ENCODE measurements at places on chromosomes 1 and 21.

- no peak for DNase-seq
Measured at GRCh38 chr21:46498335-46499050, 39.8 kb downstream of the DIP2A start.

DNA sequence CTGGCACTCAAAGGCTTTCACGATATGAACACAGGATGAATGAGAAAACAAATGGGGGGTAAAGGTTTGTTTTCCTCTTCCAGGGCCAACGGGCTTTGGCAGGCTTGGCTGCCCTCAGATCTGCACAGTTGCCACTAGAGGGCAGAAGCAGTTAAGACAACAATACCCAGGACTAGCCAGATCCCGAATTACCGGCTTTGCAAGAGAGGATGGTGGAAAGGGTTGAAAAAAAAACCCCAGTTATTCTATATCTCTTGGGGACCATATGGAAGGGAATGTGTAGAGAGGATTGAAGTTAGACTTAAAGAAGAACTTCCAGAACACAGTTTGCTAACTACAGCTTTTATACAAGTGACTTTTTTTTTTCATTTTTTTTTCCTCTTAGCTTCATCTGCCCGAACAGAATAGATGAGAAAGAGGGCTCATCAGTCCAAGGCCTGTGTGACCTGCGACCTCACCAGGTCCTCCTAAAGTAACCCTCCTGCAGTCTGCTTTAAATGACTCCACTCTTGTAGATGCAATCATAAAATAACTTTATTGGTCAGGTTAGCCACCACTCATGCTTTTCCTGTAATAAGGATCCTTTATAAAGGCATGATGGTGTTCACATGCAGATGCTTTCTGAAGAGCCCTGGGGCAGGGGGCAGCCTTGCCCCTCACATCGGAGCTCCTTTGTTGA, 10.7 kb downstream of the FMOD start:
- DNase-seq = peak; percentile 69

GRCh38 chr21:38527737-38528136, 29.5 kb upstream of the ERG start:
- no peak for DNase-seq

DNA sequence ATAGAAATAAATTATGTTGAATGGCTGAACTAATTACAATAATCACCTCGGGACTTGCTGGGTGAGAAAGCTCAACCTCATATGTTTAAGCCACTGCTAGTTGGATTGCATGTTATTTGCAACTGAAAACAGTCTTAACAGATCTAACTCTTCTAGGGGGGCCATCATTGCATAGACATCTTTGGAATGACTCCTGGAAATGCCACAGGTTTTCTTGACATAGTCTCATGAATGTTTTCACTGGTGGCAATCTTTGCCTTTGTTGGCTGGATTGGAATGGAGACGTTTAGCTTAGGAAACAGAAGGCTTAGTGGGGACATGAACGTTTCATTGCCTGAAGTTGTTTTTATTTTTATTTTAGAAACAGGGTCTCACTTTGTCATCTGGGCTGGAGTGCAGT, 8.8 kb upstream of the WDTC1 start:
- no peak for DNase-seq

- no peak for DNase-seq
Measured at GRCh38 chr1:162702628-162703027, 70.4 kb downstream of the DDR2 start.

DNA sequence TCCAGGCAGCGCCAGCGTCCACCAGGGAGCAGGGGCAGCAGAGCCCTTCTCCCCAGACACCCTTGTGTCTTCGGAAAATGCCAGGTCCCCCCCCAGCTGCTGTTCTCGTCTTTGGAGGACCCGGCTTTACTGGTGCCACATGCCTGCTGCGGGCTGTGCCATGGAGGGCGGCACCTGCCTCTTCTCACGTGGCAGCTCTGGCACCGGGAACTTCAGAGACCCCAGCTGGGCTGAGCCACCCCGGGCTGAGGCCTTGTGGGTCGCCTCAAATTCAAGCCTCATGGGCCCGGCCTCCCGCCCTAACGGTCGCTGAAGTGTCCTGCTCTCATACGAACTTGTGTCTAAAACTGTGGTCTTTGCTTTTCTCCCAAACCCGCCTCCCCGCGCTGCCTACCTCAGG, 27.0 kb upstream of the C1orf159 start:
- no peak for DNase-seq

GRCh38 chr1:242089911-242090310, 91.0 kb upstream of the MAP1LC3C start:
- DNase-seq = no peak

GRCh38 chr1:19620786-19621185, 23.3 kb upstream of the NBL1 start:
- DNase-seq = no peak

DNA sequence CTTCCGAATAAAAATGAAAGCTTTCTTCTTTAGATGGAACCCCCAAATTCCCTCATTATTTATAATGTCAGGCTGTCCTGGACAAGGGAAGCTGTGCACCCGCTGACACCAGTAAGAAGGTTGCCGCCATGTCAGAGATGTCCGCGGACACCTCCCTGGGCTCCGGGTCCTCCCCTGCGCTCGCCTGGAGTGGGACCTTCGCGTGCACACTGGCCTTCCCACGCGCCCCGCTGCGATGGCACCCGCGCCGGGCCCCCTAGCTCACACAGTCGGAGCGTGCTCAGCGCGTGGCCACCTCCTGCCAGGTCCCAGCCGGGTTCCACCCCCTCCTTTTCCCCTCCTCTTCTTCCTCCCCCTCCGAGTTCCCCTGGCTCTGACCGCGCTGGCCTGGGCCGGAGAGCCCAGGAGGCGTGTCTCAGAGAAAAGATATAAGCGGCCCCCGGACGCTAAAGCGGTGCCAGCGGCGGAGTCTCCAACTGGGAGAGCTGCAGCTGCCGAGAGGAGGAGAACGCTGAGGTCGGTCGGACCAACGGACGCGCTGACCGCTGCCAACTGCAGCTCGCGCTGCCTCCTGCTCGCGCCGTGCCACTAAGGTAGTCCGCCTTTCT, at the start of gene G0S2:
G0S2 (plus strand) TSS at position 456 of the 608 bp plus-strand sequence. CDS start 273 bp downstream, outside the sequence.
- peak; percentile 49 for DNase-seq

DNA sequence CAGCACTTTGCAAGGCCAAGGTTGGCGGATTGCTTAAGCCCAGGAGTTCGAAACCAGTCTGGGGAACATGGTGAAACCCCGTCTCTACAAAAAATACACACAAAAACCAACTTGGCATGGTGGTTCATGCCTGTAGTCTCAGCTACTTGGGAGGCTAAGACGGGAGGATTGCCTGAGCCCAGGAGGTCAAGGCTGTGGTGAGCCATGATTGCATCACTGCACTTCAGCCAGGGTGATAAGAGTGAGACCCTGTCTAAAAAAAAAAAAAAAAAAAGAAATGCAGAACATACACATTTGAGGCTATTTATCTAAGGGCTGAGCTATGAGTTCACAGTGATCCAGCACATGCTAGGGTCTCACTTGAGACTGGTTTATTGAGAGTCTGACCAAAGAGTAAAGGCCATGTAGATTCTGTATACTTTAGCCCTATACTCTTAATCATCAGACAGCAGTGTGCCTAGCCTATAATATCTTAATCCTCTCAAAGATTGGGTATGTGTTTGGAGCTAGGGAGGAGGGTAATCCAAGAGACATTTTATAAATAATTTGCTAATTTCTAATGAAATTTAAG, 23.9 kb downstream of the RNF2 start:
- no peak for DNase-seq

- no peak for DNase-seq
Measured at GRCh38 chr1:118578276-118578675, 393.2 kb upstream of the SPAG17 start.

DNA sequence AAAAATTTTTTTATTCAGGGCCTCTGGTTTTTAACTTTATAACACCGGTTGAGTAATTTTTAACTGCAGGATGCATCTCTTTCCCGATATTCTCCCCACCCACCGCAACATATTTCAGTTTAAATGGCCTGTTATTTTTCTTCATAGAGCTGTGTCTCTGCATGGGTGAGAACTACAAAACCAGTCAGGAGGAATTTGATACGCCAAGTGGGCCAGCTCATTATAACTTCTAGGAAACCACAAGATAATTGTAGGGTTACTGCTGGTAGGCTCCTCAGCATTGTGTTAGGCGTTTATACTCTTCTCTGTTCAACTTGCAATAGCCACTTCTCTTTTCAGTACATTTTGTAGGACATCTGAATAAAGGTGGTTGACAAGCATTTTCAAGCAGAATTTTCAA, 169.7 kb downstream of the PBX1 start:
- DNase-seq = no peak

GRCh38 chr1:87052961-87053360, 138.5 kb downstream of the HS2ST1 start:
- DNase-seq = no peak

DNA sequence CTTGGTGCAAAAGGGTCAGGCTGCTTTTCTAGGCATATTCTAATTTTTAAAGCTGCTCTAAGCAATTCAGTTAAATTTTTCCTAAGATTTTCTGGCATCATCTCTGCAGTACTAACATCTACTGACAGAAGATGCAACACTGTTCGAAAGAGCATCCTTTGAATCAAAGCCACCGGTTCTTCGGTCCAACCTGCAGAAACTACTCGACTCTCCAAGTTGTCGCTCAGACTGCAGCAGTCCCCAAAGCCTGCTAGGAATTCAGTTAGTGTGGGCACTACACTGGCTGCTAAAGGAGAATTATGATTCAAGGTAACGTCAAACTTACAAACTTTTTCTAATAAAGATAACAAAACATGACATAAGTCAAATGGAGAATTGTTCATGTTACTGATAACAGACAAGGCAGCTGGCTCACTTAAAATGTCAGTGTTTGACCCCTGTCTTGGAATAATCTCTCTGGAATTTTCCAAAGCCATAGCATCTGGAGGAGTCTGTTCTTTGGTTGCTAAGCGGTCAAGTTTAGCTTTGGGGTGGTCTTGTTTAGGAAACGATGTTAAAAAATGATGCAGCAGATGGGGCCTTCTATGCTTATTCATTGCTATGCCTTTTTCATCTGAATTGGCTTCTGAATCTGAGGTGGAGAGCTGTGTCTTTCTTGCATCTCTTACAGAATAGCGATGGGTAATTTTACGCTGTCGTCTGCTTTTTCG, 56.9 kb downstream of the LYST start:
- no peak for DNase-seq

- DNase-seq = no peak
Measured at GRCh38 chr1:81834921-81835698, 34.4 kb downstream of the ADGRL2 start.

- DNase-seq = no peak
Measured at GRCh38 chr1:28129150-28129549, 40.7 kb upstream of the EYA3 start.

DNA sequence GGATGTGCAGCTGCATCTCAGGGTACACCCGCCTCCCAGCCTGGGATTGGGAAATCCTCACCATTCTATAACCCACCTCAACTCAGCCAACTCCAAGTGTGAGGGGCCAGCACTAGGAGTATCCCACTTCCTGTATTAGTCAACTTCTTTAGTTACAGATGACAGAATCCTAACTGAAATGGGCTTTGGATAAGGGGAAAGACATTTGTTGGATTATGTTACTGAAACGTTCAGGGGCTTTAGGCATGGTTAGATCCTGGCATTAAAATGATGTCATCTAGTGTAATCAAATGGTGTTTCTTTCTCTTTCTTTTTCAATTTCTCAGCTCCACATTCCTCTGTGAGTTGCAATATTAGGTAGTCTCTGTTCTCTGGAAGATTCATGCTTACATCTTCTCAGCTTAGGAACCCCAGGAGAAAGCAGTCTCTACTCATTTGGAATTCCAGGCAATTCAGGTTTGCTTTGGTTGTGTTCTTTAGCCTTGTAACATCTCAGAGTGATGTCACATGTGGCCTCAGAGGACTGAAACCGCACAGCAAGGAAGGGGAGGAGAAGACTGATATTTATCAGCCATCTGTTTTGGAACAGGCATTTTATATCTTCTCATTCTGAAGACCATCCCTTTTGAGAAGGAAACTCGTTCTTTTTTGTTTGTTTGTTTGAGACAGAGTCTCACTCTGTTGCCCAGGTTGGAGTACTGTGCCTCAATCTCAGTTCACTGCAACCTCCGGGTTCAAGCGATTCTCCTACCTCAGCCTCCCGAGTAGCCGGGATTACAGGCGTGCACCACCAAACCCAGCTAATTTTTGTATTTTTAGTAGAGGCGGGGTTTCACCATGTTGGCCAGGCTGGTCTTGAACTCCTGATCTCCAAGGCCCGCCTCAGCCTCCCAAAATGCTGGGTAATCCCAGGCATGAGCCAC, 18.9 kb upstream of the TMEM54 start:
- no peak for DNase-seq

GRCh38 chr1:209710093-209710492, 5.4 kb downstream of the HSD11B1 start:
- no peak for DNase-seq

GRCh38 chr21:36847189-36847588, 119.3 kb downstream of the HLCS start:
- DNase-seq = no peak

All from inflammatory macrophage (primary cell).